ENCODE measurements at places on chromosomes 16 and 17. TPM values are rescaled to one million over a fixed set of nuclear protein-coding genes. Genes with fewer than 3 reads are reported as not detected.

DNA sequence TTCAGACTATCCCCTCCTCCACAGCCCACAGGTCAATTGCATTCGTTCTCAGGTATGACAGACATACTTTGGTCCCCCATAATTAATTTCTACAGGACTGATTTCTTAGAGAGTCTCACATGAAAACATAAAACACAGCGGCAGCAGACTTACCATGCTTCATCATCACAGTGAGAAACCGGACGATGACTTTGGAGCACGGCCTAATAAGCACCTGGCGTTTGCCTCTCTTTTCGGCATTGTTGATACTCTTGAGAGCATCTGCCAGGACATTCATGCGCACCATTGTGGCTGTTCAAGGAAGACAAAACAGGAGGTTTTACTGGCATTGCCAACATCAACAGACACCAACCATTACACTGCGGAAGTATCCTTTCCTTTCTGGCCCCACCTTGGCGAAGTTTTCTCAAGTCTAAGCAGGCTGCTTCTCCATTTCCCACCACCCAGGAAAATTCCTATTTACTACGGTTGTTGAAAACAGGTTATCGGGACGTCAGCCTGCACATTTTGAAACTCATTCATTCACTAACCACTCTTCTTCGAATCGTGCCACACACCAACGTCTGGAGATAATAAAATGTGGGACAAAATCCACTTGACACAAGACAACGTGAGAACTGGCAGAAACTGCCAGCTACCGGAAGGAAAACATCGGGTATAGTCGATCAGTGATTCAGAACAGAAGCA is 1.2 kb downstream of the RPS15A start:
- H3K27me3 ChIP-seq = no peaks in the 10 kb centered on the region
- peak overlapping the region; percentile 93 for H3K27ac ChIP-seq
- peak overlapping the region; percentile 99 for H3K4me3 ChIP-seq

The CCL17 gene
- total RNA-seq = not detected

The PERCC1 gene
- total RNA-seq = not detected

DNA sequence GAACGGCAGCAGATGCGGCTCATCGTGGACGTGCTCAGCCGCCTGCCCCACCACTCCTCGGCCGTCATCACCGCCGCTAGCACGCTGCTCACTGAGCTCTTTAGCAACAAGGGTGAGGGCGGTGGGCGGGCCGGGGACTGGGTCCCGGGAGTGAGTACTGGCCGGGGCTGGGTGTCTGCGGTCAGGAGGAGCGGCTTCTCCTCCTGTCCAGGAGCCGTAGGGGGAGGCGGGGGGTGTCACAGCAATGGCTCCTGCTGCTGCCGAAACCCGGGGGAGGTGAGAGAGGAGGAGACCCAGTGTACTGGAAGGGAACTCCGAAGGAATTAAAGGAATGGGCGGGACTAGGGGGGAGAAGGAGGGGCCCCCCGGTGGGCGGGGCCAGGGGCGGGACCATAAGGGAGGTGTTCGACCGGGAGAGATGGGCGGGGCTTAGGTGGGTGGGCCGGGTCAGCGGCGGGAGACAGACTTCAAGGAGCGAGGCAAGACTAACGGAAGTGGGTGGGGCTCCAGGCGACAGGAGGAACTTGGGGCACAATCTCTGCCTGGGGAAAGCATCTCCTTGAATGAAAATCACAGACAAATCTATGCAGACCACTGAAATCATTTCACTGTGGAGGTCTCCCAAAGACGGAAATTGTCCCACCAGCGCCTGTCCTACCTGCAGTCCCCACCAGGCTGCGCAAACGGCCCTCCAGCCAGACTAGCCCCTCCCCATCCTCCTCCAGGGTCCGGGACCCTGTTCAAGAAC is 2.4 kb downstream of the NAGS start:
- H3K36me3 ChIP-seq = no peaks in the 10 kb centered on the region
- H3K27me3 ChIP-seq = peaks cover 22% of the 10 kb centered on the region
- peaks cover 26% of the 10 kb centered on the region for H3K4me1 ChIP-seq
- peak; percentile 99 for DNase-seq

The RND2 gene
- not detected for total RNA-seq

DNA sequence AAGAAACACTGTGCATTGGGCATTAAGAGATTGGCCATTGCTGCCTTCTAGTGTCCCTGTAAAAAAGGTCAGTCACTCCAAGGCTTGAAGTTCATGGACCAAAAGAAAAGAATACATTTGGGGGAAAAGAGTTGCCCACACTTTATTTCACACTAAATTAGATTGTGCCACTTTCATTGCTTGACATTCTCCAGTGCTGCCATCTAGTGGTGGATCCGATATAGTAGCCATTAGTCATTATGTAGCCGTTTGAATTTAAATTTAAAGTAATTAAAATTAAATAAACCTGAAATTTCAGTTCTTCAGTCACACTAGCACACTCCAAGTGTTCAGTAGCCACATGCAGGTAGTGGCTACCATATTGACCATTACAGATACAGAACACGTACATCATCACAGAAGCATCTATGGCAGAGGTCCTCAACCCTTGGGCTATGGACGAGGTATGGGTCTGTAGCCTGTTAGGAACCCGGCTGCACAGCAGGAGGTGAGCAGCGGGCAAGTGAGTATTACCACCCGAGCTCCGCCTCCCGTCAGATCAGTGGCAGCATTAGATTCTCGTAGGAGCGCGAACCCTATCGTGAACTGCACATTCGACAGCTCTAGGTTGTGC is 21.9 kb upstream of the CDH5 start:
- no peaks in the 10 kb centered on the region for H3K4me1 ChIP-seq
- no peak overlapping the region for H3K27ac ChIP-seq
- no peak overlapping the region for H3K4me3 ChIP-seq
- H3K27me3 ChIP-seq = peaks cover 19% of the 10 kb centered on the region
- no peak for DNase-seq

The KCNH6 gene
- not detected for total RNA-seq

The LITAFD gene
- total RNA-seq = not detected

The SEPTIN1 gene
- 278 TPM for total RNA-seq
